ENCODE measurements at places on chromosomes 1 and 21.

DNA sequence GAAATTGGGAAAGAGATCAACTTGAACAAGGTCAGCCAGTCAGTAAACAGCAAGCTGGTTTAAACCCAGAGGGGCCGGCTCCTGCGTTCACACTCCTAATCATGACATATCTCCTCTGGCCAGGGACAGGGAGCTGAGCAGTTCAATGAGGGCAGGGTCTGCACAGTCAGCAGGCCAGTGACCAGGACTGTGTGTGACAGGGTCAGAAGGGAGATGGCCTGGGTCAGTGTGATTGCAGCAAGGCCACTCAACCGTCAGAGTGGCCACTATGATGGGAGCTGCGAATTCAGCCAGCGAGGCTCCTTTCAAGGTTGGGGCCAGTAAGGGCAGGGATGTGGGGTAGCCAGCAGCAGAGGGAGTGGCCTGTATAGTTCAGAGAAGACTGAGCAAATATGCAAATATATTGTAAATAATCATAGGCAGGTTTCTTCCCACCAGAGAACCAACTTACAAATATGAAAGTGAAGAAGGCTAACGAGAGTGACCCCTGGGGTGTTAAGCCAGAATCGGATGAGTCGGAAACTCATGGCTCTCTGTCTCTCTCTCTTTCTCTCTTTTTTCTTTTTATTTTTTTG lies 20.0 kb downstream of the NOL9 start:
- DNase-seq, result no peak

GRCh38 chr1:237281481-237281880 lies 239.5 kb downstream of the RYR2 start:
- DNase-seq, result no peak

DNA sequence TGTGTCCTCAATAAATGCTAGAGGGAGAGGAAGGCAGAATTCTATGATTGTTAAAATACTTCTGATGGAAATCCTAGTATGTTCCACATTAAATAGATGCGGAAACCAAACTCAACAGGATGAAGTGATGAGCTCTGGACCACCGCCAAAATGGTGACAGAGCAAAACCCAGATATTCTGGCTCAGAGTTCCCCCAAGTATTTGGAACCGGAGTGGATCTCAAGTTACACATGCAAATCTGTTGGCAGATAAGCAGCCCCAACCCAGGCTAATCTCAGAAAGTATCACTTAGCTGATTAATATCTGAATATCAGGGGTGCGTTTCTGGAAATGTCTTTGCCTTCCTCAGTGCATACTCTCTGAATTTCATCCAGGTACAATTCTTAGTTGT lies 17.4 kb upstream of the GRHL3 start:
- DNase-seq, result no peak

- no peak for DNase-seq
Observed at GRCh38 chr1:1996207-1996651, 7.4 kb downstream of the CFAP74 start.

DNA sequence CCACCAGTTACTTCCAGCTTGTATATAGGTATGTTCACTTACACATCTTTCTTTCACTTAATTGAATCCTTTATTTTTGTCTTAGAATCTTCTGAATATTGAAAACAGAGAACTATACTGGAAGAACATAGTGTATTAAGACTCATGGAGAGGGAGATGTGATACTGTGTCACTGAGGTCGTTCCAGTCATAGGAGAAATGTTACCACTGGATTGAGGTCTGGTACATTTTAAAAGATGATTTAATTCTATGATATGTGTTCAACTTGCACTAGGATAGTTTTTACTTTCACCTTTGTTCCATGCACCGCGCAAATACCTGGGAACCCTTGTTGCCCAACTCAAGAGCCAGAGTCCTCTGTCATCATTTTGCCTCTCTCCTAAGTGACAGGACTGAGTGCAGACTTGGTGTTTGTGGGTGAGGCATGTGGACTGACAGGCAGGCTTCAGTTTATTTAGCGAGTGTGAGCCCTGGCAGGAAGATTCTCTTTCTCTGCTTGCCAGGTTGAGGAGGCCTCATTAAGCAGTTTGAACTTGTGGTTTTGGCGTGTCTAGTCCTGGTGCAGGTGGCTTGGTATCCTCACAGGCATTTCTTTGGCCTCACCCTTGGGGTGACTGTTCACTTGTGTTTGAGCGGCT lies 63.7 kb downstream of the DYRK1A start:
- DNase-seq, result no peak

DNA sequence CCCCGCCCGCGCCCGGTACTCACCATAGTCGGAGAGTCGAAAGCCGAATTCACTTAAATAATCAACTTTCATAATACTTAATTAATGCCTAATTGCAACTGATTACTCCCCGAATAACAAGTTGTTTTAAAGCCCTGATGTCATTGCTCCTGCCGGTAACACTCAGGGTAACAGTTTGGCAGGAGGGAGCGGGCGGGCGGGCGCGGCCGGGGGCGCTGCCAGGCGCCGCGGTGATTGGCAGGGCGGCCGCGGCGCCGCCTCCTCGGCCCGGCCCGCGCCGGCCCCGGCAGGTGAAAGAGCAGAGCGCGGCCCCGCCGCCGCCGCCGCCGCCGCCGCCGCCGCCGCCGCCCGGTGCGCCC lies 102.2 kb downstream of the CASZ1 start:
- no peak for DNase-seq

- DNase-seq, result no peak
Observed at GRCh38 chr1:97247196-97247595, 525.6 kb downstream of the PTBP2 start.

GRCh38 chr1:109306832-109307273 lies at the start of gene MYBPHL:
MYBPHL (minus strand) TSS chr1:109307011; CDS start chr1:109306991, 20 bp downstream.
- no peak for DNase-seq

GRCh38 chr1:203435615-203436014 lies 40.0 kb upstream of the PRELP start:
- DNase-seq, result no peak

- no peak for DNase-seq
Observed at GRCh38 chr1:115170961-115171392, 81.7 kb upstream of the TSPAN2 start.

DNA sequence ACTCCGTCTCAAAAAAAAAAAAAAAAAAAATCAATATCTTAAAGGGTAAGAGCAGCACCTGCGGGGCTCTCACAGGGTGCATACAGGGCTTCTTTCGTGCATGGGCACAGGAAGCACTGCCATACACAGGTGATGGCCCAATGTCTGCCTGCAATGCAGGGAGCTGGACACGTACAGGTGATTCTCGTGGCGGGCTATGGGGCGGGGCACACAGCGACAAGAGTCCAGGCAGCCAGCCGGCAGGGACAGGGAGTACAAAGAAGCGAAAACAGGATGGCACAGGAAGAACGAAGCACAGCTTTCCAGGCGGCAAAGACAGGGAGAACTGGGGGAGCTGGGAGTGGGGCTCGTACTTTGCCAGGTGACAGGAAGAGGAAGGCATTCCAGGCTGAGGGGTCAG lies 1.6 kb downstream of the KIF17 start:
- no peak for DNase-seq

- DNase-seq, result no peak
Observed at GRCh38 chr1:89611721-89612120, 21.2 kb upstream of the LRRC8C start.

GRCh38 chr1:37901893-37902225 lies 42.5 kb upstream of the MTF1 start:
- DNase-seq, result no peak

GRCh38 chr1:171973421-171973820 lies 132.1 kb downstream of the DNM3 start:
- no peak for DNase-seq

DNA sequence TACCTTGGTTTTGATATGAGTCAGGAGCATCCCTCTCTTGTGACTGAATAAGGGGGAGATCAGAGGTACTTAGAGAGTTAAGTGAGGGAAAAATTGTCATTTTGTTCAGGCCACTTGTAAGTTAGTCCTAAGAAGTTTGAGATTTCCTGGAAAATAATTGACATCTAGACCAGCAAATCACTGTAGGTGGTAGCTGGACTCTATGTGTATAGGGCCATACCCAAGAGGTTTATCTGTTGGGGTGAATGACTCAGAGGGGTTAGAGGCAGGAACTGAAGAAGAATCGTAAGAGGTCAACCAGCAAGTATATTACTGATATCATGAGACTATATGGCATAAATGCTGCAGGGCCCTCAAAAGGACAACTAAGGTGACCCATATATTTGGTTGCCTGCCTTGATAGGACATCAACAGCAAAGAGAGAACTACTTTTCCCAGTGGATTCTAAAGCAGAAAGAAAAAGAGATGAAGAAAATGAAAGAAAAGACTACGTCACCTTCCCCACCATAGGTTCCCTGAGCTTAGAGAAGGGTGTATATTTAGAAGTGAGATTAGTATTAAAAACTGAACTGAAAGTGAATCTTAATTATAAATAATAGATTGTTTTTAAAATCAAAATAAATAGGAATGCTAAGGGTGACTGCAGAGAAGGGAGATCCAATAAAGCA lies 8.0 kb upstream of the RNPC3 start:
- no peak for DNase-seq

GRCh38 chr1:111593403-111594305 lies 25.9 kb upstream of the RAP1A start:
- no peak for DNase-seq

GRCh38 chr1:6148497-6149241 lies 31.5 kb downstream of the CHD5 start:
- DNase-seq, result peak; percentile 44

- DNase-seq, result no peak
Observed at GRCh38 chr1:201633297-201633696, 94.4 kb downstream of the NAV1 start.

DNA sequence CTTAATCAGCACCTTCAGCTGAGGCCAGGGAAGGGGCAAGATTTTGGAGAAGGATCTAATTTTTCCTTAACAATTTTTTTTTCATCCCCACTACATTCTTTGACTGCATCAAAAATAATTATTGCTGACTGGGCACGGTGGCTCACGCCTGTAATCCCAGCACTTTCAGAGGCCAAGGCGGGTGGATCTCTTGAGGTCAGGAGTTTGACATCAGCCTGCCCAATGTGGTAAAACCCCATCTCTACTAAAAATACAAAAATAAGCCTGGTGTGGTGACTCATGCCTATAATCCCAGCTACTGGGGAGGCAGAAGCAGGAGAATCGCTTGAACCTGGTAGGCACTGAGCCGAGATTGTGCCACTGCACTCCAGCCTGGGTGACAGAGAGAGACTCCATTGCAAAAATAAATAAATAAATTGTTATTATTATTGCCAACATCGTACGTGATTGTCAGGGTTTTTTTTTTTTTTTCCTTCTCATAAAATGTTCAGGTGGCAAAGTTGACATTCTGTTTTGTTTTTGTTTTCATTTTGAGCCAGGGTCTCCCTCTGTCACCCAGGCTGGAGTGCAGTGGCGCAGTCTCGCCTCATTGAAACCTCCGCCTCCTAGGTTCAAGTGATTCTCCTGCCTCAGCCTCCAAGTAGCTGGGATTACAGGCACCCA lies 37.3 kb upstream of the MORC3 start:
- DNase-seq, result no peak

GRCh38 chr1:49307457-49307856 lies 530.8 kb upstream of the BEND5 start:
- DNase-seq, result no peak

- no peak for DNase-seq
Observed at GRCh38 chr1:55559842-55560241, 344.7 kb upstream of the USP24 start.

- no peak for DNase-seq
Observed at GRCh38 chr1:170593173-170594011, 61.4 kb downstream of the GORAB start.
